Suprapubic skin (tissue), 4 donors: ENCODE measurements at places on chromosomes 2 and 18. TPM values are rescaled to one million over a fixed set of nuclear protein-coding genes. Genes with fewer than 3 reads are reported as not detected.

NAT8 gene
- not detected for total RNA-seq

CHAC2 gene
- 1.4 TPM for total RNA-seq

PLCL1 gene
- 2.5 TPM for total RNA-seq

HOXD8 gene
- 2.2 TPM for total RNA-seq

CLEC4F gene
- 0.60 TPM for total RNA-seq

EN1 gene
- total RNA-seq = 15.1 TPM

DTNA gene
- total RNA-seq = 5.5 TPM

DSC2 gene
- total RNA-seq = 26.2 TPM

TOGARAM2 gene
- total RNA-seq = 0.70 TPM

COL6A3 gene
- total RNA-seq = 50.1 TPM

FAM161A gene
- 3.8 TPM for total RNA-seq

RNF125 gene
- total RNA-seq = 10.2 TPM

CHPF gene
- 40.9 TPM for total RNA-seq

ITGB6 gene
- 10.4 TPM for total RNA-seq

OTOS gene
- total RNA-seq = not detected

TLX2 gene
- not detected for total RNA-seq

VAPA gene
- total RNA-seq = 221 TPM

PROKR1 gene
- total RNA-seq = not detected

CD28 gene
- total RNA-seq = 0.08 TPM

C2orf80 gene
- total RNA-seq = not detected

AQP12A gene
- not detected for total RNA-seq

IL36G gene
- total RNA-seq = 28.8 TPM

DRC1 gene
- 0.26 TPM for total RNA-seq

MYCN gene
- total RNA-seq = 0.57 TPM

IL36A gene
- total RNA-seq = not detected

ADGRF3 gene
- not detected for total RNA-seq

CCDC141 gene
- total RNA-seq = 0.08 TPM

FARP2 gene
- total RNA-seq = 185 TPM

UGT1A6 gene
- total RNA-seq = 26.3 TPM

LMAN2L gene
- 18.3 TPM for total RNA-seq

IL1RL1 gene
- total RNA-seq = 1.1 TPM
